ENCODE measurements at places on chromosomes 3 and 15.

GRCh38 chr3:11138371-11138770 lies 15.9 kb upstream of the HRH1 start:
- DNase-seq = no peak

DNA sequence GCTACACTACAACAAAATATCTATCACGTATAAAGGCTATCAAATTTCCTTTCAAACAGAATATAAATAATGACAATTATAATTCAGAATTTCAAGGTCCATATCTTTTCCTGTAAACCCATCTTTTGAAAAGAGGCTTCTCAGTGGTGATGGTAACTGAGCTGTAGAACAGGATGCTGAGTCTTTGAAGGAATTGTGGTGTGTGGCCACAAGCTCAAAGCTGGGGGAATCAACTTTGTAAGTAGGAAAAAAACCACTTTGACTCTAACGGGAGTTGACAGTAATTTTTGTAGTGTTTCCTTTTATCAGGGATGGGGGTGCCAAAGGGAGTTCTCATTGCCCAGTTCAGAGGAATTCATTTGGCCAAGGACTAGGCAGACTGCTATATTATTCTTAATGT lies 13.3 kb upstream of the ZCWPW2 start:
- no peak for DNase-seq

- no peak for DNase-seq
These were observed 452.1 kb upstream of the PPP2R3A start for GRCh38 chr3:135513106-135514059.

DNA sequence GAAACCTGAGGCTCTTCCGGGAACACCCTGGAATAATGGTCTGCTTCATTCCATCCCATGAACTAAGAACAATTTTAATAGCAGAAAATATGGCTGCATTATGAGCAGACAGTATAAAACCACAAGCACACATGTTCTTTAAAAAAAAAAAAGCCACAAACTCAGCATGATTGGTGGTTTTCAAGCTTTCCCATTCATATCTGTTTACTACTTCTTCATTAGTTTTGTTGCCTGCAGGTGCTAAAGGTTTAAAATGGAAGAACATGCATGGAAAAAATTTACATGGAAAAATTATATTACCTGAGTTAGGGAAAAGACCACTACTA lies 137.9 kb upstream of the HES1 start:
- no peak for DNase-seq

DNA sequence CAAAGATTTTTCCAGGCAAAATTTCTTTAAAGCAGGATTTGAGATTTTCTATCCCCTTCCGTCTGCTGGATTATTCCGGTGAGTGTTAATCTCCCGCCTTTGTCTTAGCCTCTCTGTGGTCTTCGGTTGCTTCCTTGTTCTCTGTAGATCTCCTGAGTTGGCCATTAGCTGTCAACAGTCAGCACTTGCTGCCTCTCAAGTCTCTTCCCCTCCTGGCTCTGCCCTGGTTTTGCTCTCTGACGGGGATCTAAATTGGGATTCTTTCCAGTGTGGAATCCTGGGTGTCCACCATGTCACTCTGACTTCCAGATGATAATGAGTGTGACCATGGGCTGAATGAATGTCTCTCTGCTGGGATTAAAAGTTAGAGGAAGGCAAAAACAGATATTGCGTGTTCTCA lies 121.5 kb downstream of the IGF1R start:
- DNase-seq = no peak

Measured in GM13976 (cell line).